Renal pelvis (tissue), 12 donors: ENCODE measurements at places on chromosomes 1 and 21. TPM values are rescaled to one million over a fixed set of nuclear protein-coding genes. Genes with fewer than 3 reads are reported as not detected.

DNA sequence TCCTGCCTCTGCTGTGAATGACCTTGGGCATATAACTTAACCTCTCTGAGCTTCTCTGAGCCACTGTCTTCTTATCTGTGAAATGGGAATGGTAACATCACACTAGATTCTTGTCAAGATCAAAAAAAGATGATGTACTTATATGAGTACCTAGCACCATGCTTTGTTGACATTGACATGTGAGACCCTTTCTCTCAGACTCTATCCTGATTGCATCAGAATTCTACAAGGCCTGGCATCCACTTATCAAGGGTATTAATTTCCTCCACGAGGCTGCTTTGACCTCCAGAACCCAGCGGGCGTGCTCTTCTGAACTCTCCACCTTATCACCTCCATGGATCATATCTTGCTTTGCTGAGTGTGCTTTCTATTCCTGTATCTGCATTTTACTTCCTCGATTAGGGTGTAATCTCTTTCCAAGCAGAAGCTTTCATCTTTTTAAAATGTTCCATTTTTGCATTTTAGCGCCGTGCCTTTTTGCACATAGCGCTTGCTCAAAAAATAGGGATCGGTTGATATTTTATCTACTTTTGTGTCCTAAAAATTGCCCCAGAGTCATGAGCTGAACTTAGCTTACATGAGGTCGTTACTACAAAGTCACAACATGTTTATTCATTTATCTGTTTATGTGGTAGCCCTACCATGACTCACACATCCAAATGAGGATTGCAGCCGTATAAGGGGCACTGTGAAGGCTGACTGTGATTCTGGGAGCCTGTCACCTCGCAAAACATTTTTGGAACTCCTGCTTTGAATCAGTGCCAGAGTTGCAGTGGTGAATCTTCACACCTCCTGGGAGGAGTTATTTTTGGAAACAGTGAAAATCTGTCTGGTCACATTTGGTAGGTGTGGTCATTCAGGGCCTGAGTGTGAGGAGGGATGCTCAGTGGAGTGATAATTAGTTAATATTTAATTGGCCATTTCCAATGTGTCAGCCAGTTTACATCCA lies 63.2 kb downstream of the IER5 start:
- DNase-seq = no peak

DNA sequence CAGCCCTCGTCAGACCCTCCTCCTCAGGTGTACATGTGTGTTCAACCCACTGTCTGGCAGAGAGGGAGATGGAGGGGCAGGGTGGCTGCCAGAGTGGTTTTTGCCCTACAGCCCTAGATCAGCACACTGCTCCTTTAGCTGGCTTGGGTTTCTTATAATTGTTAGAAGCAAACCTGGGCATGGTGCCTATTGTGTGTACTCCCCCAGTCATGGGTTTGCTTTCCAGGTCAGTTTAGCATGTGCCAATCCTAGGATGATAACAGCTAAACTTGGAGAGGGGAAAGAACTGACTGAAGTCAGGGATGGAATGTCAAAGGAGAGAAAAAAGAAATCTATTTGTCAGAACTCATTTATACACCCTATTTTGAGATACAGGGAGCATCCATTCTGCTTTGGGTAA lies 63.3 kb downstream of the UCK2 start:
- DNase-seq = no peak

DNA sequence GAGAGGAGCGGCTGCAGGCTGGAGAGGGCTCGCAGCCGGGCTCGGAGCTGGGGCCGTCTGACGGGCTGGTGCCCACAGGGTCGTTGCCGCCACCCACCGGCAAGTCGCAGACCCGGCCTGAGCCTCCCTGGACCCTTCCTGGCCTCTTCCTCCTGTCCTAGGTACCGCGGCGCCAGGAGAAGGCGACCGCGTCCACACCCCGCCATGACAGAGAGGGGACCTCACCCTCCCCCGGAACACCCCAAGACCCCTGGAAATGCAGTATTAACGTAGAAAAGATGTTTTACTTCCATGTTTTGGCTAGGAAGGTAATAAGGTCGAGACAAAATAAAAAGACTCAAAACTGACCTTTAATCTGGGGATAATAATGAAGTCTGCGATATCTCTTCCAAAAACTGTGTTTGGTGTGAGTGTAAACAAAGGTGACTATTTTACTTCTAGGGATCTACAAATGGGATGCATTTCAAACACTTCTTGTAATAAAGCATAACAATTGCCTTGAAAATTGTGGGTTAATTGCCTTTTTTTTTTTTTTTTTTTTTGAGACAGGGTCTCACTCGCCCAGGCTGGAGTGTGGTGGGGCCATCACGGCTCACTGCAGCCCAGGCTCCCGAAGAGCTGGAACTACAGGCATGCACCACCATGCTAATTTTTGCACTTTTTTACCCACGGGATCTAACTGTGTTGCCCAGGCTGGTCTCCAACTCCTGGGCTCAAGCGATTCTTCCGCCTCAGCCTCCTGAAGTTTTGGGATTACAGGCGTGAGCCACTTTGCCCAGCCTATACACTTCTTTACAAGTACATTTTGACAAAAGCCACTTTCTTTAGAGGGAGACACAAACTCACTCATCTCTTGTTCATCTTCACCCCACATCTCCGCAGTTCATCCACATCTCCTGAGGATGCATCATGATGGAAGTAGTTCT lies 838 bp upstream of the RSRP1 start:
- DNase-seq = no peak

FMO4 gene
- polyA plus RNA-seq = 12.3 TPM

SHISA4 gene
- polyA plus RNA-seq = 16.2 TPM
